ENCODE measurements at places on chromosomes 12 and 14. TPM values are rescaled to one million over a fixed set of nuclear protein-coding genes. Genes with fewer than 3 reads are reported as not detected.

DNA sequence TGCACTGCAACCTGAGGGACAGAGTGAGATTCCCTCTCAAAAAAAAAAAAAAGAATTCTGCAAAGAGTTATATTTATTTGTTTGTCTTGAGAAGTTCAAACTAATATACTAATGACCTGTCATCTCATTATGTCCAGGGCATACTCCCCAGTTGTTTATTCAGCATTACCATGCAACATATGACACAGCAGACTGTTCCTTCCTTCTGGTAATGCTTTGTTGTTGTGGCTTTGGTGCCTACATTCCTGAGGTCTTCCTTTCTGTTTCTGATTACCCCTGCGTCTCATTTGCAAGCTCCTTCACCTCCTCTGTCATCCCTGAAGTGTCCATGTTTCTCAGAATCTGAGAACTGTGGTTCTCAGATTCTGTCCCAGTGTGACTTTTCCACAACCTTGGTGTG, 55.3 kb downstream of the DERA start:
- no peak overlapping the region for H3K27ac ChIP-seq
- H3K36me3 ChIP-seq: peaks cover 17% of the 10 kb centered on the region
- no peak for DNase-seq
- no peaks in the 10 kb centered on the region for H3K4me1 ChIP-seq
- no peaks in the 10 kb centered on the region for H3K27me3 ChIP-seq
- H3K4me3 ChIP-seq: no peak overlapping the region

GRCh38 chr12:28611449-28611848, 421.2 kb downstream of the CCDC91 start:
- H3K36me3 ChIP-seq: no peaks in the 10 kb centered on the region
- no peak overlapping the region for H3K4me3 ChIP-seq
- H3K27me3 ChIP-seq: no peaks in the 10 kb centered on the region
- DNase-seq: no peak

GRCh38 chr14:24437020-24437735, 5.4 kb downstream of the SDR39U1 start:
- H3K27ac ChIP-seq: peak overlapping the region; percentile 42
- H3K4me1 ChIP-seq: no peaks in the 10 kb centered on the region
- DNase-seq: no peak
- H3K4me3 ChIP-seq: no peak overlapping the region
- no peaks in the 10 kb centered on the region for H3K27me3 ChIP-seq
- H3K36me3 ChIP-seq: peaks cover 46% of the 10 kb centered on the region

GOLGA3 gene
- total RNA-seq: 22.6 TPM

DNA sequence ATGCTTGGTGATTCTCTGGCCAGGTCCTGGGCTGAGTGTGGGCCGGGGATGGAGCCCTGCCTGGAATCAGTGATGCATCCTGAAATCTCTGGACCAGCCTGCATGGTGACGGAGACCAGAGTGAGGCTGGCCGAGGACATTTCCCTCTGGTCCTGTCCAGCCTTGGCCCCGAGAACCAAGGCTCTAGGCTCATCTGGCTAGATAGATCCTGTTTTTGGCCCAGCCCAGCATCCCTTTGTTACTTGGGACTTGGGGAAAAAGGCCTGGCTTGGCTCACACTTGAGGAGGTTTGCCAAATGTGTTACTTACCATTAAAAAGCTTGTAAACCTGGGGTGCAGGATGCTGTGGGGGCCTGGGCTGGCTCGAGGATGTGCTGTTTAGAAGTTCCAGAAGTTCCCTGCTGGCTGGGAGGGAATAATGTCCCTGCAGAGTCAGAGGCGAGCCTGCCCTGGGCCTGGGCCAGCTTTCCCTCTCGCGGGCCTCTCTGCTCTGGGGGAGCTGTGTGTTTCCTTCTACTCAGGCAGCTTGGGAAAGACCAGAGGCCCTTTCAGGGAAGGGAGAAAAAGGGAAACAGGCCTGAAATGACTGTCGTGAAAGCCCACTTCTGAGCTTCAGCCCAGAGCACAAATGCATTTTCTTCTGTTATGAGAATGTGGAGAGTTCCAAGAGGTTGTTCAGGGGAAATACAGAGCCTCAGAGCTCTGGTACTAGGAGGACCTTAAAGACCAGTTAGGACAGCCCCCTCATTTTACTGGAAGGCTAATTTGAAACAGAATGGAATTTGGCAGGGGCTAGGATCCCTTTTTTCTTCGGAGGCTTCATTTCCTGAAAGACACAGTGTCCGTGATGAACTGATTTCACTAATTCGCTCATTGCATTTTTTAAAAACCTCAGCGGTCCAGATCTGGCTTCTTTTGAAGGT, 47.2 kb upstream of the CTDSP2 start:
- H3K4me1 ChIP-seq: no peaks in the 10 kb centered on the region
- H3K4me3 ChIP-seq: no peak overlapping the region
- H3K36me3 ChIP-seq: no peaks in the 10 kb centered on the region
- peak overlapping the region; percentile 83 for H3K27ac ChIP-seq

DNA sequence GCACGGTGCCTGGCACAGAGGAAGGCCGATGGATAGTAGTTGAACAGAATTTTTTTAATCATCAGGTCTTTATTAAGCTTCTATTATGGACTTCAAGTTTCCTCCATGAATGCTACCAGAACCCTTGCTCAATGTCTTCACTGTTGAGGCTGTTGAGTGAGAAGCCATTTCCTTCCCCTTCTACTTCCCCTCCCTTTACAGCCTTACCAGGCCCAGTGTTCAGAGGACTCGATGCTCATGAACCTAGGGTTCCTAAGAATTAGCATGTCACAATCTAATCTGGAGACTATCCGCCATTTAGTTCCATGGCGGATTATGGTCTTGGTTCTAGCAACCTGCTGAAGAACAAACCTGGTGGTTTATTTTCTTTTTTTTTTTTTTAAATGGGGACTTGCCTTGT, 17.7 kb downstream of the ETV6 start:
- H3K4me1 ChIP-seq: no peaks in the 10 kb centered on the region
- no peaks in the 10 kb centered on the region for H3K27me3 ChIP-seq
- no peak overlapping the region for H3K27ac ChIP-seq
- DNase-seq: no peak

GRCh38 chr12:102571889-102572288, 91.5 kb upstream of the IGF1 start:
- no peaks in the 10 kb centered on the region for H3K4me1 ChIP-seq
- DNase-seq: no peak
- H3K27ac ChIP-seq: no peak overlapping the region
- H3K36me3 ChIP-seq: no peaks in the 10 kb centered on the region

All from right lobe of liver (tissue), 6 donors.